ENCODE measurements at places on chromosomes 12 and 14.

- DNase-seq = no peak
Measured at GRCh38 chr12:120662879-120663278, 22.5 kb downstream of the CABP1 start.

GRCh38 chr12:13094367-13094766, 9.1 kb downstream of the GSG1 start:
- peak; percentile 70 for DNase-seq

DNA sequence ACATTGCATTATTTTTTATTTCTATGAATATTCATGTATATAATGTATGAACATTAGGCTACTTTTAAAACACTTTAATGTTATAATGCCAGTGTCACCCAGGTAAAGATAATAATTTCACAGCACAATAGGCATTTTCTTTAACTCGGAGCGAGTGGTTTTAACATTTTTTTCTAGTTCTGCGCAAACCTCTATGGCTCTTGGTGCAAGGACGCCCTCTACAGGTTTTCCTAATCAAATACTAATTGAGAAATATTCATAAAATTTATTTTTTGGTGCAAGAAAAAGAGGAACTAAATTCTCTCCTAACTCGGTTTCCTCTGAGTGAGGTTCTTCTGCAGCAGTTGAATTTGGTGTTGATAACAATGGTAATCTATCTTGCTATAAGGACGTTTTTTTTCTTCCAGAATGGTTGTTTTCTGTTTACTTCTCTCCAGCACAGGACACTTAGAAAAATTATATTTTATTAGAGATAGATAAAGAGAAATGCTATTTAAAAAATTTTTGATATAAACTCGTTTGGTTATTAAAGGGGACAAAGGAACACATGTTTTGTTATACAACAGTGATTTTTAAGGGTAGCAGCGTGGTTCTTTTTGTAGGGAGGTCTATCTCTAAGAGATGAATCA, 2.4 kb upstream of the WIF1 start:
- peak; percentile 37 for DNase-seq

GRCh38 chr12:122979001-122979907, 1.2 kb upstream of the ARL6IP4 start:
- no peak for DNase-seq

DNA sequence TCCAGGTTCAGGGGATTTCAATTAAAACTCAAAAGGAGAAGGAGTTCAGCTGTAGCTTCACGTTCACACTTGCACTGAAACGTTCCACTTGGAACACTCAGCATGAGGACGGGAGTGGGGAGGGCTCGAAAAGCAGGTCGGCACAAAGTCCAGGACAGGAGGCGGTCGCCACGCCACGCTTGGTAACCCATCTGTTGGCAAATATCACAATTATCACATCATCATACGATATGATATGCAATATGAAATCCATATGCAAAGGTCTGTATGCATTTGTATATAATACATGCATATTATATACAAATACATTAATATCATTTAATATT, 17.2 kb downstream of the ADGRD1 start:
- DNase-seq = no peak

DNA sequence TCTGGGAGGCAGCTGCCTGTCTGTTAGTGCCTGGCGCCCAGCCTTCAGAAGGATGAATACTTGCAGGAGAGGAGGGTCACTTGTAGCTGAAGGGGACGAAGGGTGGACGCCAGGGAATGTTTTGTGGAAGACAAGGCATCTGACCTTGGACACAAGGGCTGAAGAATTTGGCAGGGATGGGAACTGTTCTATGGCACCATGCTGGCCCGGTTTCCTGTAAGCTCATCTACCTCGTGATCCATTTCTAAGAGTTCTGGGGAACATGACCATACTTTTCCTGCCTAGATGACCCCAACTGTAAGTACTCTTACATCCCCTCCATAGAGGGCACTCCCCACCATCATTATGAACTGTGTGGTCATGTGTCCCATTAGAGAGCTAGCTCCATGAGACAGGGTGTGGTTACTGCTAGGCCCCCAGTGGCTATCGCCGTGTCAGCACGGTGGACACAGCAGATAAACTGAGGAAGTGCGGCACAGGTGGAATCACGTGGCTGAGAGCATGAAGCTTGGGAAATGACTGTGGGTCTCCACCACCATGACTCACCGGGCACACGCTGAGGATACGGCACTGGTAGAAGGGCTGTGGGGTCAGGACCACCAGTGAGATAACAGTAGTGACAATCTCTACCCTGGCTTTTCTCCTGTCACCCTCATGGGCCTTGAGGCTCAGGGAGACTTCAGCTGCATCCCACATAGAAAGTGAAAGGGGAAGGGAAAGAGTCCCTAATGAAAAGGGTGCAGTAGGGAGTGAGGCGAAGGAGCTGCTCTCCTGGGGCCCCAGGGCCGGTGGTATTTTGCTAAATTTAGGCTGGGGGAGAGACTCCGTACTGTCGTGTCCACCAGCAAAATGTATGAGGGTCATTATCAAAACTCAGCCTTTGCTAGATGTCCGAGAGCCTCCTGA, 252.6 kb downstream of the FOXN3 start:
- DNase-seq = no peak

- DNase-seq = no peak
Measured at GRCh38 chr14:102094101-102094500, 7.3 kb upstream of the HSP90AA1 start.

- DNase-seq = no peak
Measured at GRCh38 chr12:108301346-108301745, 37.8 kb downstream of the CMKLR1 start.

DNA sequence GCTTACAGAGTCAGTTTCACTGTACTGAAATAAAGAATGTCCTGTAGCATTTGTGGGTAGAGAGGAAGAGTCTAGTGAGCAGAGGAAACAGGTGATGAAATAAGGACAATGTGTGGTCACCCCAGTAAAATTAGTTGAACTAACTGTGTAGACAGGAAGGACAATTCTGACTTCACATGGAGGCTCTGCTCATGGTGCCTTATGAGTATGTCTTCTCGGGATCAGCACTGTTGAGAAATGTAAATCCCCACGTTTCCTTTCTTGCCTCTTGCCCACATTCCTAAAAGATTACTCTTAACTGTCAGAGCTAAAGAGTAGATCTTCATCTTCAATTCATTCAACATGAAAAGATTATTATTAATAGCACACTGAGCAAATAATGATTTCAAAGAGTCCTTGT, 113.2 kb upstream of the FLRT2 start:
- DNase-seq = peak; percentile 77

- no peak for DNase-seq
Measured at GRCh38 chr12:53182903-53183302, 2.2 kb upstream of the CSAD start.

GRCh38 chr12:114241973-114242434, 163.9 kb downstream of the TBX5 start:
- no peak for DNase-seq

DNA sequence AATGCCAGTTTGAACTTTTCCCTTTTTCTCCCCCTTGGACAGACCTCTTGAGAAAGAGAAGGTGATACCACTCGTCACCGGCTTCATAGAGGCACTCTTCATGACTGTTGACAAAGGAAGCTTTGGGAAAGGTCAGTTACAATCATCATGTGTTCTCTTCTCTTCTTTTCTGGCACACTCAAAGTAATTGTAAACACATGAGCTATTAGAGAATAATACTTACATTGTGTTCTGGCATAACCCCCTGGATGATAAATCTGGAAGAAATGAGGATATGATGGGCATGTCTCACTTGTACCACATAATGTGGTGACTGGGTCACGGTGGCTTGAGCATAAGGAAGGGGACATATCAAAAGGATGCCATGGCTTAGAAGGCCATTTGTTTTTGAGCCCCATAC, 20.0 kb downstream of the UTP20 start:
- DNase-seq = peak; percentile 12

- no peak for DNase-seq
Measured at GRCh38 chr12:70271025-70271424, 27.8 kb downstream of the CNOT2 start.
